ENCODE measurements at places on chromosomes 5 and 9. TPM values are rescaled to one million over a fixed set of nuclear protein-coding genes. Genes with fewer than 3 reads are reported as not detected.

The PHYHD1 gene
- 0.58 TPM for total RNA-seq

- no peak for DNase-seq
Measured at GRCh38 chr9:99605016-99605743, 216.5 kb upstream of the NR4A3 start.

The NSA2 gene
- total RNA-seq: 88.5 TPM

- DNase-seq: no peak
Measured at GRCh38 chr5:8176101-8176693, 307.2 kb downstream of the MTRR start.

DNA sequence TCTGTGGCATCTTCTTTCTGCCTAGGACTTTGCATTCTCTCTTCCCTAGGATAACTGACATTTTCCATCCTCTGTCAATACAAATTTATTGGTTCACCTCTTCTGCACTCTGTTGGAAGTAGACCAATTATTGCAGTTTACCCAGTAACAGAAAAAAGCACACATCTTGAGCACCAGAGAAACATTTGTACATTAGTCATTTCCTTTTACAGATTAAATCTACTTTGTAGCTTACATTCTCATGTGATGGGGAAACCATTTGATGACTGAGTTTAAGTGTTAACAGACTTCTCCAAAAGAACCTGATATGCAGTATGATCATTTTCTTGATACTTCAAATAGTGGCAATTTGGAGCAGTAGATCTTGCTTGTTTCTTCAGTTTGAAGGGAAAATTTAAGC is 1098.8 kb downstream of the DTWD2 start:
- no peak for DNase-seq

DNA sequence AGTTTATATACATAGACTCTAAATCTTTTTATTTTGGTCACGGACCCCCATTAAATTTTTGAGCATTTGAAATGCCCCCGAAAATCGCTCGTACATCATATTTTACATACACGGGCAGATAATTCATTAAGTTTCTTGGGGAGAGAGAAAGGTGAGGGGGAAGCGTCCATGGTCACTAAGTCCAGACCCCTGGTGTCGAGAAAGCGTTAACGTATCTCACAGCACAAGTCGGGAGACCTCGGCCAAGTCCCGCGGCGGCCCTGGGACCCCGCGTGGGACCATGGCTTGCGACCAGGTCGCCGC is 794 bp downstream of the PTBP3 start:
- no peak for DNase-seq

The PKN3 gene
- total RNA-seq: 41.3 TPM

DNA sequence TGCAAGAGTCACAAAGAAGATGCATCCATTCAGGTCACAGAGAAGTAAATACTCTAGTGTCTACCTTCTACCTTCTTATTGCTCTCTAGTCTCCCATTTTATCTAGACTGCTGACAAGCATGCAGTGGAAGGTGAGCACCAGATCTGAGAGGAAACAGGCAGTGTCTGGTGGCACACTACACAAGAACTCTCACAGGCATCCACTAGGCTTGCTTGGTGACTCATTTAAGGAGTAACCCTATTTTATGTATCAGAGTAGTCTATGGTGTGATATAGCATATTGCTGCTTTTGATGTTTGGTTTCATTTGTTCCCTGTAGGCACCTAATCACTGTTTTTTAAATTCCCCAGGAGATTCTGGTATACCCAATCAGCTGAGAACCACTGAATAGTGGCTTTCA is 1.6 kb upstream of the THBS4 start:
- DNase-seq: no peak

The TAF1L gene
- 0.02 TPM for total RNA-seq

The ZCCHC7 gene
- total RNA-seq: 48.8 TPM

- no peak for DNase-seq
Measured at GRCh38 chr5:170135796-170136490, 30.2 kb downstream of the FOXI1 start.

GRCh38 chr9:137484551-137485315 is 25.6 kb upstream of the NSMF start:
- DNase-seq: no peak

The CDH6 gene
- total RNA-seq: not detected

DNA sequence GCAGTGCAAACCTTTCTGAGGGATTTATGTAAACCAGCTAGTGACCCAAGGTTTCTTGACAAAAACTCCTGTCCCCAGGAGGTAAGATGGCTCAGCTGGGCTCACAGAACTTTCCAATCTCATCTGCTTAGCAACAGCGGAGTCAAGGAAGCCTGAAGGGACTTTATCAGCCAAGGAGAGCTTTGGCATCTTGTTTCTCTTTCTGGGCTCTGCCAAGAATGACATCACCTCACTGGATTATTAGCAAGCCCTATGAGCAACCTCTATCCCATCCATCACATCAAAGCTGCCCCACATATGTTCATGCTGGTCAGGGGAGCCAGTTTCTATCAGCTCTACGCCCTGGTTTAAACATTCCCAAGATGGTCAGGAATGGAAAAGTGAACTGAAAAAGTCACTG is 461.3 kb downstream of the ENC1 start:
- no peak for DNase-seq

DNA sequence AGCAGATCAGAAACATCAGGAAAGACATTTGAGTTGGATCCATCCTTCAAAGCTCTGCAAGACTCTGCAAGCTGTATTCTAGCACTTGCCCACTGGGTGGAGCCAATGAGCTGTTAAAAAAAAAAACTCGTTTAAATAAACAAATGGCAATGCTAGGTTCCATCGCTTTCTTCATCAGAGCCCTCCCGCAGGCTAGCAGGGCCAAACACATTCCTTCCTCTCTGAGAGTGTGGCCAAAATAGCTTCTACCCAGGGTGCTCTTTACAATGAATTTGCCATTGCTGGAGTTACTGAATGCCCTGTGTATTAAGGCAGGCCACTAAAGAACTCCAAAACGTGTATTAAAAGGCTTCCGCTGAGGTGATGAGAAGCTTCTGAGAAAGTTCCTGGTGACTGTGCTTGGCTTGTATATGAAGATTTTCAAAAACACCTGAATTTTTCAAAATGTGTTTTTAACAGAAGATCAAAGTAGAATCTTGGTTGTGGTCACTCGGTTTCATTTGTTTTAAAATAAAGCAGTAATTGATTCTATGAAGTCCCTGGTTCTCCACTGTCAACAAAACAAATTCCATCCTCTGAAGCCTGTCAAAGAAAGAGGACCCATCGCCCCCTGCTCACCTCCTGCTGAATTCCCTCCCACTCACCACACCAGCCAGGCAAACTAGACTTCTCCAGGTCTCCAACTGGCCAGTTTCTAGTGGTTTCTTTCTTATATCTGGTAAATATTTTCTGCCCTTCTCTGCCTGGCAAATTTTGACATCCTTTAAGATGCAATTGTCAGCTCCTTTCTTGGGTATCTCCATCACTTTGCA is 36.5 kb upstream of the EQTN start:
- DNase-seq: peak; percentile 27

GRCh38 chr9:11158063-11158462 is 545.3 kb upstream of the PTPRD start:
- no peak for DNase-seq

The NFIB gene
- total RNA-seq: 3.0 TPM

DNA sequence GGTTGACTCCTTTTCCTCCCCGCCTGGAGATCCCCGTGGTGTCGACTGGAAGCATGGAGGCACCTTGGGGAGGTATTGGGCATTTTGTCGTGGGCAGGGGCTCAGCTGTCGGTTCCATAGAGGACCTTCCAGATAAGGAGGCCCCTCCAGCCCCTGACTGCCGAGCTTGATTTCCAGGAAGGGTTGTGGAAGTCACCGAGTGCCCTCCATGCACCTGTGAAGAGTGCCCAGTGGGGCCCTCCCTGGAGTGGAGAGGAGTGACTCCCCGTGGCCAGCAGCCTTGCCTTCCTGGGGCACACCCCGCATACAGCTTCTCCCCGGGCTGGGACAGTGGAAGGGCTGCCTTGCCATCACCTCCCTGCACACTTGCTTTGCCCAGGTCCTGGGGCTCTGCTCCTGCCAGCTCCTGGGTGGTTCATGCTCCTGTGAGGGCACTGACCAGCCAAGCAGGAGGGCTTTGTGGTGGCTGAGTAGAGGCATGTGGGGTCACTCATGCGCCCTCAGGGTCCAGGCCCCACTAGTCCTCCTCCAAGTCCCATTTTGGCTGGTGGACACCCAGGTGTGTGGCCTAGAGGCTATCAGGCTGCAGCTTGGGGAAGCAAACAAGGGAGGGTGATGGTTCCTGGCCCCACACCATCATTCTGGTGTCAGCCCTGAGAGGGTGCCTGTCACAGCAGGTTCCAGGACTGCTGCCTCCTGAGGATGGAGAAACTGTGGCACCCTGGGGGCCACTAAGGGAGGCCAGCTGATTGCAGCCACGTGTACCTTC is 133.0 kb downstream of the WNK2 start:
- no peak for DNase-seq

The DNAH5 gene
- not detected for total RNA-seq

DNA sequence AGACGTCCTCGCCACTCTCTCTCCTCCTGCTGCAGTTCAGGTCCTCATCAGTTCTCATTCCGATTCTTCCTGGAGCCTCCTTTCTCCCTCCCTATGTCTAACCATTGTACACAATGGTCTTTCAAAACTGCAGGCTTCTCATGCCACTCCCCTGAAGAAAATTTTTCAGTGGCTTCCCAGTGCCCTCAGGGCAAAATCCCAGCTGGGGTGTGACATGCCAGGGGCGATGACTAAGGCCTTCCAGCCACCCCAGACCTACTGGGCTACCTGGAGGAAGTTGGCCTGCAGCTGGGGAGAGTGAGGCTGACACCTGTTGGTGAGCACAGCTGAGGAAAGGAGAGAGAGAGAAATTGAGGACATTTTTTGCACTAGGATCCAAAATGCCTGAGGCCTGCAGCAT is 65.2 kb downstream of the SREK1 start:
- DNase-seq: no peak

The NKD2 gene
- 0.38 TPM for total RNA-seq

GRCh38 chr5:112646139-112646936 is 91.3 kb upstream of the APC start:
- no peak for DNase-seq

The PLAA gene
- total RNA-seq: 17.9 TPM

The WDR31 gene
- 1.4 TPM for total RNA-seq

DNA sequence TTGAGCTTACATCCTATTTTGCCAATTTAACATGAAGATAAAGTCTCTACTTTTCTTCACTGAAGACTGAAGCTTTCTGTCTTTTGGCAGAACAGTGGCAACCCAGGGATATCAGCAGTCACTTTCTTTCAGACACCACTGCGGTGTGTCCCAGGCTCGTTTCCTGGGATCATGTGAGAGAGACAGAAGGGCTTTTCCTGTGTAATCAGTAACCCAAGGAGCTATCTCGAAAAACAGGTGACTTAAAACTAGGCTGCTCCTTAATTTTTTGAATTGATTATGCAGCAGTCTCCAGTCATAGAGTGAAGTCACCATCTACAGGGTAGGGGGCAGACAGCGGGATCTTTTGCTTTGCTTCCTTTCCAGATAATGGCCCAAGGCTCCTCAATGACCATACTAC is 68.5 kb downstream of the ZNF462 start:
- no peak for DNase-seq

Data from K562 (cell line).